ENCODE measurements at places on chromosomes 7 and 10.

DNA sequence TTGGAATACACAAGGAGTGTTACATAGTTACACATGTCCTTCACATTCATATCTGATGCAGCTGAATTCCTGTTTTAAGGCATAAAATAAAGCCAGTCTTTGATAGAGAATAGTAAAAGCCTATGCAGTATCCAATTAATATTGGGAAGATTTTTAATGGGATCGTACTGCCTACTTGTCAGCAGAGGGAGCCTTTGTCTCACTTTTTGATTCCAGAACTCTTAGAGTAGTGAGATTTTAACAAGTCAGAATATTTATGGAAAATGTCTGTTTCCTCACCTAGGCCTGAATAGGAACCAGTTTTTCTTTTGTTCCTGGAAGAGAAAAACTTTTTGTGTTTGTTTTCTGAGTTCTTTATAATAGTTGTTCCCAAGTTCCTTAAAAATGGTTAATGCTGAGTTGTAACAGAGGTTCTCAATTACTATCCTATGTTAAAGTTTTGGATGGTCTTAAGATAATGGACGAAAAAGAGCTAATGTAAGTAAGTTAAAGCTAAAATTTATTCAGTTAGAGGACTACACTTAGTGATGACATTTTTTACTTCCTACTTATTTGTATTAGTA is 114.0 kb downstream of the BBS9 start:
- DNase-seq: no peak

DNA sequence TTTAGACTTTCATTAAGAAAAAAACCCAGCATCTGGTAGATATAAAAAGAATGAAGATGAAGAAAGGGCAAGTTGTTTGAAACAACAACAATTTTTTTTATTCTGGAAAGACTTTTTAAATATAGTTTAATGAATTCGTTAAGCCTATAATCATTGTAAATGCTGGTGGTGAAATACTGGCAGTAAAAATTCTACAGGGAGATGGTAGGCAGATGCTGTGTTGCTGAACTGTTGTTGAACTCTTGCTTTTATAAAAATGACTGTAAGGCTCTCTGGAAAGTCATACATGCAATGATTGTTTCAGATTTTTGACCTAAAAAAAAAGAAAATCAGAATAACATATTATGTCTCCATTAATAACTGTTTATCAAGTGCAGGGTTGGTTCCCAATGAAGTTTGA is 39.0 kb downstream of the SCIN start:
- no peak for DNase-seq

GRCh38 chr10:124619802-124620490 is 124.2 kb downstream of the FAM53B start:
- no peak for DNase-seq

- no peak for DNase-seq
Measured at GRCh38 chr10:21406595-21407193, 118.8 kb downstream of the SKIDA1 start.

DNA sequence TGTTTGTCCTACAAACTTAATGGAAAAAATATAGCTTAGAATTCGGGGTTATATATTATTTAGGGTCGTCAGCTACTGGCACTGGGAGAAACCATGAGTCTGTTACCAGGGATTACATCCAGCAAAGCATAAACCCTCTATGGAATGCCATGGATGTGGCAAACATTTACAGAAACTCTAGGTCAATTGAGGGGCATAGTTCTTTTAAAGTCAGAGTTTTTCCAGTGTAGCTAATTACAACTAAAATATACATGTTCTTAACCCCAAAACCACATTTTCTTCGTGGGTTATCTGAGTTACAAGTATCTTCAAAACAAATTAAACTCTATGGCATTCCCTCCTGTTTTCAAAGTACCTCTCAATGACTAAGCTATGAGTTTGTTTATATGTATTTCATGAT is 99.3 kb upstream of the THSD7A start:
- DNase-seq: no peak

DNA sequence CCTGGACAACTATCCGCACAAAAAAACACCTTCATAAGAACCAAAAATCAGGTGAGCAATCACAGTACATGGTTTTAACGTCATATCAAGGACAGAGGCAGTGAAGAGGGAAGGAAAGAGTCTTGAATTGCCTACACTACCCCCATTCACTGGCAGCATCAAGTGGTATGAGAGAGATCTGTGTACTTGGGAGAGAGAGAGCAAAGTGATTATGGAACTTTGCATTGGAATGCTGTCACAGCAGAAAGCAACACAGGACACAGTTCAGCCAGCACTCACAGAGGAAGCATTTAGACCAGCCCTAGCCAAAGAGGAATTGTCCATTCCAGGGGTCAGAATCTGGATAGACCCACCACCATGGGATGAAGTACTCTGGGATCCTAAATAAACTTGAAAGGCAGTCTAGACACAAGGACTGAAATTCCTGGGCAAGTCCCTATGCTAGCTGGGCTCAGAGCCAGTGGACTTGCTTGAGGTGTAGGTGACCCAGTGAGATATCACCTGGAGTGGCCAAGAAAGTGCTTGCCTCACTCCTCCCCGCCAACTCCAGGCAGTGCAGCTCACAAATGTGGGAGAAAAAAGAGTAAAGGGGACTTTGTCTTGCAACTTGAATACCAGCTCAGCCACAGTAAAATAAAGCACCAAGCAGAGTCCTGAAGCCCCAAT is 30.5 kb upstream of the SFTPD start:
- no peak for DNase-seq

DNA sequence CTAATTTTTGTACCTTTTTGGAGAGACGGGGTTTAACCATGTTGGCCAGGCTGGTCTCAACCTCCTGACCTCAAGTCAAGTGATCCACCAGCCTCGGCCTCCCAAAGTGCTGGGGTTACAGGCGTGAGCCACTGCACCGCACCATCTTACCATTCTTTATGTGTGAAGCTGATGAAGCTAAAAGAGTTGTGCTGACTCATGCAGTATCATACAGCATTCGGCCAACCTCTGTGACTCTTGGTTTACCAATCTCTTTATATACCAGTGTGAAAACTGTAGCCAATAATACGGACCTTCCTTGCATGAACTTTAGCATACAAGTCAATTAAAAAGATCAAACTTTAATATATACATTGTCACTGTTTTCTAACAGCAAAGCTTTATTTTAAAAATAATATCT is 878.2 kb upstream of the MBL2 start:
- no peak for DNase-seq

- no peak for DNase-seq
Measured at GRCh38 chr10:125154529-125154928, 5.8 kb downstream of the CTBP2 start.

- DNase-seq: no peak
Measured at GRCh38 chr10:69963178-69963834, 89.3 kb upstream of the MACROH2A2 start.

DNA sequence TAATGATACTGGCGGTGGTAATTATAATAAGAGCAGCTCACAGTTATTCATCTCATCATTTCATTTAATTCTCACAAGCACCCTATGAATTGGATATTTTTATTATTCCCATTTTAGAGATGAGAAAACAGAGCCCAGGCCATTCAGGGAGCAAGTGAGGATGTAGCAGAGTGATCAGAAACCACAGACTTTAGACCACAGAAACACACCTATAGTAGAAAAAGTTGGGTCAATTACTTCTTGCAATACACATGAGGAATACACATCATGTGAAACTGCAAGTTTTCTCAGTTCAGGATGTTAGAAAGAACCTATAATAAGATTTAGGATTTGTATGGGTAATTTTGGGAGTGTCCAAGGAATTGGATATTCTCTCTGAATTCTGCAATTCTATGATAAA is 278.0 kb downstream of the ADRA2A start:
- DNase-seq: no peak

GRCh38 chr10:125008689-125009638 is 67.0 kb downstream of the ZRANB1 start:
- no peak for DNase-seq

- DNase-seq: peak; percentile 2
Measured at GRCh38 chr7:65307651-65308299, 65.9 kb upstream of the ZNF92 start.

- no peak for DNase-seq
Measured at GRCh38 chr10:80122110-80122710, 10.3 kb upstream of the PLAC9 start.

GRCh38 chr7:140517546-140518369 is 38.5 kb upstream of the MKRN1 start:
- peak; percentile 78 for DNase-seq

DNA sequence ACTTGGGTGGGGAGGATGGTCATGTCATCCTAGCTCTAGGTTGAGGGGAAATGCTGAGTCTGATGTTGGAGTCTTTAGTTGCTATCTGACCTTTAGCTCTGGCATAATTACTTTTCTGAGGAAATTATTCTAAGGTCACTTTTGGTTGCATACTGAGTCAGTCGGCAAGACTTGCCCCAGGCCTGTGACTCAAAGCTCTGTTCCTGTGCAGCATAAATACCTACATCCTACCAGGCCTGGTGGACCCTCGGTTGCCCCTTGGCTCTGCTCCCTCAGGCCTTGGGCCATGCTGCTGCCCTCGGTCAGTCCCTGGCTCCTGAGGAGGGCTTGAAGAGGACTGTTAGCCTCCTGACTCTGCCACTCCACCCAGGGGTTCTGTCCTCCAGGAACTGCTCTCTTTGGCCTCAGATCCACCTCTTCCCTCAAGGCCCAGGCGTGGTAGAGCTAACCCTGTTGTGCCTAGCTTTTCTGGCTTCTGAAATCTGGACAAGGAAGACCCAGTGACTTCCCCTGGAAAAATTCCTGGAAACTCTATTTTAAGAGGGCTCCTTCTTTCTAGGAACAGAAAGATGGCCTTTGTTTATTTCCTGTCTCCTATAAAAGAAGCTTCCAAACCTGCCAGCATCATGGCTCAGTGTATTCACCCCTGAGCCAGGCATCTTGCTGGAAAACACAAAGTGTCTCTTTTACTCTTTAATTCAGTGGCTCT is 71.2 kb downstream of the TMEM178B start:
- DNase-seq: no peak

DNA sequence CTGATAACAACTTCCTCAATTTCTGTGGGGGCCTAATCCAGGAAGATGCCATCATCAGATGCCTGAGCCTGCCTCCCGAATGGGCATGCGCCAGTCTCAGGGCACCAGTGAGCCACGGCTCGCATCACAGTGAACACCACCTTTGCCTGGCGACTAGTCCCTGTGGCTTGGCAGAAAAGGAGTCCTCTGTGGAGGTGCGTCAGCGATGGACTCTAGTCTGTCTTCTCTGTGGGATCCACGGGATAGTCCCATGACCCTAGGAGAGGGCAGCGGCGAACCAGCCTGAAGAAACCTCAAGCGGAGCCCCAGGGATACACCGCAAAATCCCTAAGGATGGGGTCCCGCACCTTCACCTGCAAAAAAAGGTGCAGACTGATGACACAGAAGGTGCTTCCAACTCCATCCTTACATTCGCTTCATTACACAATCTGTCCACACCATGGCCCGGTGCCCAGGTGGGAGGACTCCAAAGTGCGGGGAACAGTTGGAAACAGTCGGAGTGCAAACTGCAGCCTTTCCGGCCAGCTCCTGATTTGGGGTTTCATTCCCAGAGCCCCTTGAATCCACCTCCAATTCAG is 35.1 kb upstream of the ZNF273 start:
- DNase-seq: no peak

GRCh38 chr10:96814264-96814663 is 17.8 kb upstream of the LCOR start:
- no peak for DNase-seq

DNA sequence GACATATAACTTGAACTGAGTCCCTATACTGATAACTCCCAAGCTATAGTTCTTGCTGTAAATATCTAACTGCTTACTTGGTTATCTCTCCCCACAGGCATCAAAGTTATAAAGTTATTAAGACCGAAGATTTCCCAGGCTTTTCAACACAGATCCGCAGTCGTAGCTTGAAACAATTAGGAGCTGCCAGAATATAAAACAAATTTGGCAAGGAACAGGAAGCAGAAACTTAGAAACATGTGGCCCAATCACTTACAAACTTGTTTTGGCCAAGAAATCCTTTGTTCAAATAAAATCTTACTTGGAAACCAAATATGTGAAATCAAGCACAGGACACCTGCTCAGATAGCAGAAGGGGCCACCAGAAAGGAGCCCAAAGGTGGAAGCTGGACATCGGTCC is 9.0 kb downstream of the SLC16A12 start:
- no peak for DNase-seq

GRCh38 chr10:43135656-43136055 is 2.6 kb upstream of the CSGALNACT2 start:
- no peak for DNase-seq

- DNase-seq: no peak
Measured at GRCh38 chr10:114313866-114314265, 74.8 kb downstream of the VWA2 start.

- DNase-seq: no peak
Measured at GRCh38 chr7:149790146-149790548, 16.8 kb upstream of the ZNF467 start.

- no peak for DNase-seq
Measured at GRCh38 chr10:13560597-13560996, 26.2 kb upstream of the PRPF18 start.

GRCh38 chr10:932589-932988 is 1.1 kb upstream of the LARP4B start:
- DNase-seq: no peak

DNA sequence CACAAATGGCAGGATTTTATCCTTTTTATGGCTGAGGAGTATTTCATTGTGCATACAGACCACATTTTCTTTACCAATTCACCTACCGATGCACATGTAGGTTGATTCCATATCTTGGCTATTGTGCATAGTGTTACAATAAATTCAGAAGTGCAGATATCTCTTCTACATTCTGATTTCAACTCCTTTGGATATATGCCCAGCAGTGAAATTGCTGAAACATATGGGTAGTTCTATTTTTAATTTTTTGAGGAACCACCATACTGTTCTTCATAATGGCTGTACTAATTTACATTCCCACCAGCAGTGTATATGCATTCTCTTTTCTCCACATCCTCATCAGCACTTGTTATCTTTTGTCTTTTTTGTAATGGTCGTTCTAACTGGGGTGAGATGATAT is 1290.3 kb downstream of the XPNPEP1 start:
- DNase-seq: no peak

DNA sequence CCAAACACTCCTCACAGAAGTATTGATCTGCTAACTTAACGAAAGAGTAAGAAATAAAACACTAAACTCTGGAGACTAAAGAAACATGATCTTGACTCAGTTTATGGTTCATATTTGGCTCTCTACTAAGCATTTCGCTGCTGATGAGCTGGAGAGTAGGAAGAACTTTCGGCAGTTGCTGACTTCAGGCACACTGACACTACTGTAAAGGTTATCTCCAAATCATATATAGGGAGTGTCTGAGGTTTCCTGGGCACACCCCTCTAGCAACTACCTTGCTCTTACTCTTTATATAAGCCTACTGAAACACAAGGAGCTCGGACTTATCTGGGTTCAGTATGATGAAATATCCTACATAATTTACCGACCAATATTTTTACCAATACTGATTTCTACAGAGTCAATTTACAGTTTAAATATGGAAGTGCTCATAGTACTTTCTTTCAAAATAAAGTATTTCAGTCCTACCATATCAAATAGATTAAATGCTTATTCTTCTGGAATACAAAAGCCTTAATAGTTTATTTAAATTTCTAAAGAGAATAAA is 39.5 kb downstream of the ERCC6 start:
- no peak for DNase-seq

- DNase-seq: no peak
Measured at GRCh38 chr7:1331561-1332467, 99.1 kb downstream of the UNCX start.

- DNase-seq: no peak
Measured at GRCh38 chr10:114266521-114266920, 27.5 kb downstream of the VWA2 start.
